ENCODE measurements at places on chromosomes 2 and 18.

GRCh38 chr2:119307419-119308140 lies 59.1 kb downstream of the C2orf76 start:
- no peak for DNase-seq

DNA sequence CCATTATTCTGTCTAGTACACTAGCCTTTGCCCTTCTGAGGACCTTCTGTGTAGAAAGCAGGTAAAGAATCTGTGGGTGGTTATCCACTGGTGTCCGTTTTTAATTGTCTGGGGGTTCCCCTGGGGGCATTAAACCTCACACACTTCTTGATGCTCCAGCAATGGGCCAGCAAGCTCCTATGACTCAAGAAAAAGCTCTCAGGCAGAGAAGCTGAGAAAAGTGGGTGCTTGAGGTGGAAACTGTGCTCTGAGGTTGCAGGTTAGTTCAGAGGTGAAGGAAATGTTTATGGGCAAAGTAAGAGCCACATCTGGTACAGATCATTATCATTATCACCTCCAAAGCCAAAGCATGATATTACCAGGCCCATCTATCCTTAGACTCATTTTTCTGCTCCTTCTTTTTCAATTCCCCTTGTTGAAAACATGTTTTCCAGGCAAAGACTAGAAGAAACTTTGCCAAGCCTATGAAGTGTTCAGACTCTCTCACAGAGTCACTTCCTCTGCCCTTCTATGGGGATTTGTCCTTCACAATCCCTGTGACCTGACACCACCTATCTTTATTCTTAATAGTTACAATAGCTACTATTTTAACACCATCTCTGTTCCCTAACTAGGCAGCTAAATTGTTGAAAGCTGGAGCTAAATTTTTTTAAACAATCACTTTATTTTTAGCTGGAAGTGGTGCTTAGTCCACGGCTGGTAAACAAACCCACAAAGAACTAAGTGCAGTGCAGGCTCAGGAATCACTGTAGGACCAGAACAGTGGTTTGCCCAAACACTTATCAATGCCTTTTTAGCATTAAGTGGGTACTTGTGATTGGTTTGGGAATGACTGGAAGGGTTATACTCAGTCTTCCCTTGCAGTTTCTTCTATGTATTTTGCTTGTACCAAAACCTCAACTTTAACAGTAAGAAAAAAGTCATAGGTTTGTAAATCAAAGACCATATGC lies 512.8 kb upstream of the POU3F3 start:
- no peak for DNase-seq

DNA sequence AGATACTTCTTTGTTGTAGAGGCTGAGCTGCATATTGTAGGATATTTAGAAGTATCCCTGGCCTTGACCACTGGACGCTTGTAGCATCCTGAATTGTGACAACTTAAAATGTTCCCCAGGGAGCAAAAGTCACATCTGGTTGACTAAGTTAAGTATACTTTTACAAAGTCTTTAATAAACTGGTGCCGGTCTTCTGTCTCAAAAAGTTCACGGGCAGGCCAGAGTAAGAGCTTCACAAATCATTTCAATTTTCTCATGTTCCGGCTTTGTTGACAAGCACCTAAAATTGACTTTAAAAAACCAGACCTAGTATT lies 18.4 kb downstream of the ATP8B1 start:
- DNase-seq, result no peak

- DNase-seq, result no peak
Observed at GRCh38 chr2:196259507-196260481, 88.4 kb upstream of the STK17B start.

GRCh38 chr2:25286723-25287483 lies 54.8 kb downstream of the DNMT3A start:
- no peak for DNase-seq

DNA sequence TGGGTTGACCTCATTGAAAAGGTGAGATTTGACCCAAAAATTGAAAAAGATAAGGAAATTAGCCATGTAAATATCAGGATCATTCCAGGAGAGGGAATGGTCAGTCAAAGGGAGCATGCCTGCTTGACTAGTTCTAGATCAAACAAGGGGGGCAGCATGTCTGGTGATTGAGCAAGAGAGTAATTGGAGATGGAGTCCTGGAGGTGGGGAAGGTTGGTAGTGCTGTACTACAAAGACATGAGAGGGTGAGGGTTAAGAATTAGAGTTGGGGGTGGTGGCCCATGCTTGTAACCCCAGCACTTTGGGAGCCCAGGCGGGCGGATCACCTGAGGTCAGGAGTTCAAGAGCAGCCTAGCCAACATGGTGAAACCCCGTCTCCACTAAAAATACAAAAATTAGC lies 2.0 kb downstream of the MRPL30 start:
- DNase-seq, result no peak

DNA sequence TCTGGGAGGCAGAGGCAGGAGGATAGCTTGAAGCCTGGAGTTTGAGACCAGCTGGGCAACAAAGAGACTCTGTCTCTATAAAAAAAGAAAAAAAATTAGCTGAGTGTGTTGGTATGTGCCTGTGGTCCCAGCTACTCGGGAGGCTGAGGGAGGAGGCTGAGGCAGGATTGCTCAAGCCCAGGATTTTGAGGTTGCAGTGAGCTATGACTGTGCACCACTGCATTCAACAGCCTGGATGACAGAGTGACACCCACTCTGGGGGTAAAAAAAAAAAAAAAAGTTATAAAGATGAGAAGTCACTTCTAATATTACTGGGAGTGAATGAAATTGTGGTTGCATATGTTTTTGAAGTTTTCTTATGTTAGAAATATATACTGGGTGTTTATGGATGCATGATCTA lies 71.6 kb downstream of the C2orf74 start:
- no peak for DNase-seq

DNA sequence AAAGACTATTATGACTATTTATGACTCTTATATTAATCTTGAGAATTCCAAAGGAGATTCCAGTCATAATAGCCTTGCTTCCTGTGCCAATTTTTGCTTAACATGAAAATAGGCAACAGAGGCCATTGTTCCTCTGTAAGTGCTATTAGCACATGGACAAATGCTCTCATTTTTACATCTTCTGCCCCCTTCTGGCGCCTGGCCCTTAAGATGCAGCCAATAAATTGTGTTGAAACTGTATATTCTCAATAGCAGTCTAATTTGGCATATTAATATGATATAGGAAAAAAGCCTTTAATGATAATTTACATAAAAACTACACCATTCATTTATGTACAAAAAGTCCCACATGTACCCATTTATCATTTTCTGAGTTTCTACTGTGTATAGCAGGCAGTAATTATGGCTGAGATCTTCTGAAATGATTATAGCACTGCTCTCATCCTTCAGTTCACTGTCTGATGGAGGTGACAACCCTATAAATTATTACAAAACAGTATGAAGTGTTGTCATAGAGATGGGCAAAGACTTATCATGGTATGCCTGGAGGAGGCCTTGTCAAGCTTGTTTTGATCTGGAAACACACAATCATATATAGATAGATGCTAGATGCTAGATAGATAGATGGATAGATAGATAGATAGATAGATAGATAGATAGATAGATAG lies 613.3 kb downstream of the TSN start:
- DNase-seq, result no peak

- peak; percentile 65 for DNase-seq
Observed at GRCh38 chr2:175575346-175576258, 394.1 kb upstream of the ATP5MC3 start.

- DNase-seq, result no peak
Observed at GRCh38 chr2:74499267-74499939, at the start of gene LBX2. TSS of gene LBX2 (minus strand) at chr2:74499603. CDS start at chr2:74499537, 66 bp downstream.

DNA sequence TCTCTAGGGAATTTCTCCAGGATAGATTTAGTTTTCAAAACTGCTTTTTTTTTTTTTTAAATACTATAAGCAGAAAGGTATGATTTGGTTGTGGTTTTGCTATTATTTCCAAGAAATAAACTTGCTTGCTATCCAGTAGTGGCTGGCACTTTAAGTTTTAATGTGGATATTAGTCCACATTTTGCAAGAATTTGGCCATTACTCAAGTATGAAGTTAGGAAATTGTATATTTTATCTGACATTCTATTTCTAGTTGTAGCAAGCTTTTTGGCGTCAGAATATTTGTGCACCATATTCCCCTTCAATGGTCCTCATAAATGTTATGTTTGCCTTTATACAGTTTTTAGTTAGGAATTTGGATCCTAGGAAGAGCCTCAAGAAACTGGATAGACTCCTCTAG lies 226.3 kb downstream of the ZNF521 start:
- no peak for DNase-seq

DNA sequence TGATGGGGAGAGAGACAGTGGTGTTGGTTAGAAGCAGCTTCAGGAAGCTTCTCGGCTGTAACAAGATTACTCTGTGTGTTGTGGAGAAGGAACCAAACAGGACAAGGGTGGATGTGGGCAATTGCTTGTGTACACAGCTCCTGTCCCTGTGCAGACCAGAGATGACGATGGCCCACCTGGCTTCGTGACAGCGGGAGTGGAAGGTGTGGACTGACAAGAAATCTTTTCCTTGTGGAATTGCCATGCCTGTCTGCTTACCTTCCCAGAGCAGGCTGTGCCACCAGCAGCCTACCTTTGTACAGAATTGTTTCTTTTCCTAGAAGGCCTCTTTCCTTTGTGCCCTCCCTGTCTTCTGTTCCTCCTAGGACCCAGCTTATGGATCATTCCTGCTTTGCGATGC lies 93.8 kb downstream of the ITGB1BP1 start:
- DNase-seq, result no peak
